Activated CD8-positive, alpha-beta T cell treated with anti-CD3 and anti-CD28 coated beads, Interleukin-2, amount 10 ng/mL, durations not matched to agents 7 days and 5 days (primary cell): ENCODE measurements at places on chromosomes 4 and X. TPM values are rescaled to one million over a fixed set of nuclear protein-coding genes. Genes with fewer than 3 reads are reported as not detected.

UXT gene
- 156 TPM for total RNA-seq

SSX1 gene
- not detected for total RNA-seq

STS gene
- 2.1 TPM for total RNA-seq

GDPD2 gene
- total RNA-seq = 0.63 TPM

DMRTC1 gene
- total RNA-seq = not detected

NXF2B gene
- total RNA-seq = not detected

ZMAT1 gene
- 3.9 TPM for total RNA-seq

GATA1 gene
- not detected for total RNA-seq

SMIM31 gene
- total RNA-seq = not detected

MID2 gene
- 1.7 TPM for total RNA-seq

GRID2 gene
- not detected for total RNA-seq

FAM9B gene
- not detected for total RNA-seq

SATL1 gene
- total RNA-seq = not detected

ADGRG2 gene
- not detected for total RNA-seq

GABRG1 gene
- not detected for total RNA-seq

TMPRSS11A gene
- total RNA-seq = not detected

ATP6AP2 gene
- 63.9 TPM for total RNA-seq

ATP10D gene
- 11.7 TPM for total RNA-seq

PALLD gene
- total RNA-seq = 1.3 TPM

AWAT2 gene
- not detected for total RNA-seq

RASGEF1B gene
- 2.4 TPM for total RNA-seq
